M059J (cell line): ENCODE measurements at places on chromosomes 6 and 20. TPM values are rescaled to one million over a fixed set of nuclear protein-coding genes. Genes with fewer than 3 reads are reported as not detected.

GRCh38 chr20:14067603-14068002 is 72.3 kb downstream of the MACROD2 start:
- peak; percentile 4 for DNase-seq

The KCTD20 gene
- total RNA-seq = 53.9 and 82.9 TPM in 2 replicates

DNA sequence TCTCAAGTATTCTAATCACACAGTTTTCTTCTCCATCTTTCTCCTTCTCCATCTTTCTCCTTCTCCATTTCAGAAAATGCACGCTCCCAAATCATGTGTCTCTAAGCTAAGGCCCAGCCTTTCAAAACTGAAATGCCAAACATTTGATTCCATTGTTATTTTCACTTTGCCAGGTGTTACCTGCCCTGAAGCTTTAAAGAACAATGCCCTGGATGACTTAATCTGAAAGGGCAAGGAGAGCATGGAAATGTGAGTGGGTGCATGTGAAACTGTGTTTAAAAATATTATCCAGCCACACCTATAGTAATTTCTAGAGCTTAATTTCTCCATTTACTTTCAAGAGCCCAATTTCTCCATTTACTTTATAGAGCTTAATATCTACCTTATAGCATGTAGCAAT is 42.4 kb upstream of the GCLC start:
- DNase-seq = no peak

The LINC00237 gene
- total RNA-seq = not detected in 2 replicates

- DNase-seq = no peak
Observed at GRCh38 chr20:848193-848592, 14.7 kb downstream of the FAM110A start.

- DNase-seq = no peak
Observed at GRCh38 chr20:59385480-59385879, 85.1 kb downstream of the EDN3 start.

The RIMS1 gene
- total RNA-seq = 0.34 and 0.76 TPM in 2 replicates

The PRDM13 gene
- total RNA-seq = not detected in 2 replicates

DNA sequence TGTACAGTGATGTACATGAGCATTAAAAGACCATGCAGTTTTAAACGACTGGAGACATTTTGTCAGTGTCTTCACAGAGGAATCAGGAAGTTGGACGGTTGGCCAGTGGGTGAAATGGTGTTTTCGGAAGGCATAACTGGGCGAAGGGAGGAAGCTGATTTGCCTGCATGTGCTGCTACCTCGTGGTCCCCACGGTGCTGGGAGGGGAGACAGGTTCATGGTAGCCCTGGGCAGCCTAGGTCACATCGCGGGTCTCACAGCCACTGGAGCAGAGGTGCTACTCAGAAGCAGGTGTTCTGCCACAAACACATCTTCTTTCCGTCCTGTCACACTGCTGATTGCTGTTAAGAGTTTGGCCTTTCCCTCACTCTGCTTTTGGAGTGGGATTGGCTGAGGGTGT is 35.2 kb downstream of the HIVEP1 start:
- DNase-seq = no peak

GRCh38 chr6:84766799-84767525 is 2.6 kb upstream of the TBX18 start:
- DNase-seq = no peak

GRCh38 chr6:16334671-16335070 is 96.3 kb downstream of the GMPR start:
- peak; percentile 97 for DNase-seq

The GABRR1 gene
- total RNA-seq = not detected in 2 replicates

- DNase-seq = peak; percentile 79
Observed at GRCh38 chr6:73586416-73586974, 65.7 kb upstream of the EEF1A1 start.

The CCR6 gene
- total RNA-seq = 0.57 TPM in 1 of 2 replicates, not detected in the other

The SOX12 gene
- total RNA-seq = 5.1 and 16.5 TPM in 2 replicates

The BPIFB1 gene
- total RNA-seq = not detected in 2 replicates

The DST gene
- total RNA-seq = 136 and 179 TPM in 2 replicates

DNA sequence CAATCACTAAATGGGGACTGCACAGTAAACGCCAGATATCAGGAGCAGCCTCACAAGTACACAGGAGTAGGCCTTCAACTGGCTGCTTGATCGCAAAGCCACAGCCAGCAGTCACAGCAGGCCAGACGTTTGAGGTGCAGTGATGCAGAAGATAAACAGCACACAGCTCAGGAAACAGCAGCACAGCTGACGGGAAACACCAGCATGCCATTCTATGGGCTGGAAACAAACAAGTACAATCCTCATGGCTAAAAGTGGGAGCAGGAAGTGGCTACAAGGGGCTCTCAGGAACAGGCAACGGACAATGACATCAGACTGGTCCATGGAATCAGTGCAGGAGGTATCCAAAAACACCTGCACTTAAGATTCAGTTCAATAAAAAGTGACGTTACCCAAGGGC is 111.0 kb downstream of the DTNBP1 start:
- DNase-seq = peak; percentile 47

DNA sequence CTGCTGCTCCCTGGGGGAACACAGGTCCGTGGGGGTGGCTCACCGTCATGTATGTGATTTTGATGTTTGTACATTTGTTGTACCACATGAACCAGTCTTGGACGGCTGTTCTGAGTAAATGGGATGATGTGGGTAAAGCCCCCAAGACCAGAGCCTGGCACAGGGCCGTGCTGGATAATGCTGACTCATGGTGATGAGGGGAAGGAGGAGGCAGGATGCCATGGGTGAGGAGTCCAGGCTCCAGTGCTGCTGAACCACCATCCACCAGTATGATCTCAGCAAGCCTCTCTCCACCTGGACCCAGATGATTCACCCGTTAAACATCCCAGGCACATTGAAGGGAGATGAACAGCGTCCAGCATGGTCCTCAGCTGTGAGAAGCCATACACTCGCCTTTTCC is 9.6 kb upstream of the APCDD1L start:
- DNase-seq = peak; percentile 95

The AKIRIN2 gene
- 6.2 and 19.5 TPM in 2 replicates for total RNA-seq

The FUT9 gene
- total RNA-seq = not detected in 2 replicates

The VSX1 gene
- total RNA-seq = 0.32 TPM in 1 of 2 replicates, not detected in the other

DNA sequence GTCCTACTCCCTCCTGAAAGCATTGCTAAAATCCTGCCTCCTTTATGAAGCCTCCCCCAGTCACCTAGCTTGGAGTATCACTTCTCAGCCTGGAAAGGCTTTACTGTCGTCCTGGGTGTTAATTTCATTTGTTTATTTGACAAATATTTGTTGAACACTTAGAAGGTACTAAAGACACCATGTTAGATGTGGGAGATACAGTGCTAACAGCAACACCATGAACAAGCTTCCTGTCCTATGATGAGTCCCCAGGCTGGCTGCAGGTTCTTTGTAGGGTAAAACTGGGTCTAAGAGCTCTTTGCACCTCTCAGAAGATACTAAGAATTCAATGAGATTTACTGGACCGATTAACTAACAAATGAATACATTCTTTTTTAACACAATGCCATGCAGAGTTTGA is 109.2 kb upstream of the TMEM170B start:
- peak; percentile 58 for DNase-seq

DNA sequence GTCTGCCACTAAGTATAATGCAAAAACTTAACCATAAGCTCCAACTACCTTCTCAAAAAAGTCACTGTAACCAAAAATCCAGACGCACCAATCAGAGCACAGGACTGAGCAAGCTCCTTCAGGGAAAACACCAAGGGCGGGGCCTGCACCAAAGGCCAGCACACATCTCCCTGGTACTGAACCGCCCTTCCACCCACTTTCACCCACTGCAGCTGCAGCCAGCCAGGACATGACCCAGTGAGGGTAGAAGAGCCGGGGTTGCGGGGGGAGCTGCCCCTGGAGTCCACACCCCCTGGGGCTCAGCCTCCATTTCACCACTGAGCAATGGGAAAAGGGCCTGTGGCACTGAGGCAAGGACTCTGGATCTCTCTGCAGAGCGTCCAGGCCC is 54.3 kb downstream of the TAF4 start:
- no peak for DNase-seq

GRCh38 chr6:38730140-38730862 is 15.2 kb downstream of the DNAH8 start:
- no peak for DNase-seq

DNA sequence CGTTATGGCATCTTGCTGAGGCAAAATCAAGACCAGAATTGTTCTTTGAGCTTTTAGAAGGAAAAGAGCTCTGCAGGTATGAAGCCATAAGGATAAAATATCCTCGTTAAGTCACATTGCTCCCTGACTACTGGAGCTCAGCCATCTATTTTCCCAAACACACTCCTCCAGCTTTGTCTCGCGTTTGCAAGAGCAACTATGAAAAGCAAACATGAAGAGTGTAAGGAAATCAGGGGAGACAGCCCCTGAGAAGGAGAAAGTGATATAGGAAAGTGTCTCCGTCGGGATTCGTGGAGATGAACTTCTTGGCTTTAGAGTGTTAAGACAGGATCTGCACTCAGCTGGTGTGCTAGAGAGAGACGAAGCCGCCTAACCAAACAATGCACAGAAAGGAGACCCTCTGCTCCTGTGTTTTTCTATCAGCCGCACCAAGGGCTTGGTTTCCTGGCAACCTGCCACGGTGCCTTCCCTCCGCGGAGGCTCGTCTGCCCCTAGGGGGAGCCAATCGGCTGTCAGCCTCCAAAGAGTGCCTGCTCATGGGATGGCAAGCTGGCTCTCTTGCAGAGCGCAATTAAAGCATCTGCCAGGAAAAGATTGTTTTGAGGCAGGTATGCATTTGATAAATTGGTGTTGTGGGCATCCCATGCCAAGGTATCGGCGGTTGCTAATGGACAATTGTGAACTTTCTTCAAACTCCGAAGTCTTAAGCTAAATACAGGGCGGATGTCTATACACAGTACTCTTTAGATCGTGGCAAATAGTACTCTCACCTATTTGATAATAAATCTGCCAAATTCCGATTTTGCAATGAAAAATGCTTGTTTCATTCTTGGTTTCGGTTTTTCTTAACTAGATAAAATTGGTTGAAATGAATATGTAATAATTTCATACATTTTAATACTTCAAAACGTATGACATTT is 603.2 kb downstream of the RNF144B start:
- DNase-seq = peak; percentile 69

The RIMS4 gene
- total RNA-seq = 0.02 TPM in 2 replicates

The HLA-DRB5 gene
- total RNA-seq = not detected in 2 replicates

DNA sequence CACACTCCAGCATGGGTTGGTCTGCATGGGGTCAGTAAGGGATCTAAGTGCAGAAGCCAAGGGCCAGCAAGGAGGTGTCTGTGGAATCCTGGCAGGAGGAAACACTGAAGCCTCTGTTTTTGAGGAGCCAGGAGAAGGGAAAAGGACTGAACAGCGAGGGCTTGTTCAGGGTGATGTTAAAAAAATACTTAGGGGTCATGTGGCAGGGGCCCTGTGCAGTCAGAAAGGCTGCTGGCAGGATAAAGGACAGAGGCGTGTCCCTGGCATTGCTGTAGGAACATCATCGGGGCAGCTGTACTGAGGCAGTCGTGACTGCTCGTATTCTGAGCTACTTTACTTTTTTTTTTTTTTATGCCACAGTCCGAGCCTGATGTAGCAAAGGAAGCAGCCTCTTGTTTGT is 127.1 kb upstream of the ZFP64 start:
- no peak for DNase-seq

DNA sequence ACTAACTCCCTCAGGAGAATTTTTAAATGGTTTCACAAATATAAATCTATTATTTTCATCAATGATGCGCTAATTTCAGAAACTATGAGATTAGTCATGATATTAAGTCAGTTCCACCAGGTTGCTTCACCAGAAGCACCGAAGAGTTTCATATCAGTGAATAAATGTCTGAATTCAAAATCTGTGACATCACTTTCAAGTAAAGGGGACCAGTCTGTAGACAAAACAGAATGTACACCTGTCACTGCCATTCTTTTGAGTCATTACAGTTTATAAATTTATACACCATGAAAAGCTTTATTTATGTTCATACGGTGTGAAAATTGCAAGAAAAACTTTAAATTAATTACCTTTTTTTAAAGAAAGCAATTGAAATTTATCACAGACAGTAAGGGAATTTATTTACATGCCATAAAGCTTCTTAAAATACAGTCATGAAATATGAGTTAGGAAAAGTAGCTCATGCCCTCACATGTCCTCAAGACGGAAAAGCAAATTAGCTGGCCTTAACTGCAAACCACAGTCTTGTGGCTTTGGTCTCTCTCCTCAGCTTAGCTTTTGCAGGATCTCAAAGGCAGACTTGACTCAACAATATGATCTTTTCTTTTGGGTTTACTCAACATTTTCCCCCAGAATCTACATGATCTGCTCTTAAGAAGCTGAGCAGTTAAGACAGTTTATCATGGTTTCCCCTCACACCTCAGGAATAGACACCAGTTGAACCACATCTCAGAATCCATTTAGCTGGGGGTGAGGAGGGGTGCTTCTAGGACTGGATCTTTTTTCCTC is 177.7 kb upstream of the MCHR2 start:
- peak; percentile 91 for DNase-seq

- DNase-seq = no peak
Observed at GRCh38 chr6:150408842-150409241, 40.0 kb downstream of the IYD start.

GRCh38 chr20:57482148-57482547 is 42.8 kb downstream of the CTCFL start:
- DNase-seq = no peak

DNA sequence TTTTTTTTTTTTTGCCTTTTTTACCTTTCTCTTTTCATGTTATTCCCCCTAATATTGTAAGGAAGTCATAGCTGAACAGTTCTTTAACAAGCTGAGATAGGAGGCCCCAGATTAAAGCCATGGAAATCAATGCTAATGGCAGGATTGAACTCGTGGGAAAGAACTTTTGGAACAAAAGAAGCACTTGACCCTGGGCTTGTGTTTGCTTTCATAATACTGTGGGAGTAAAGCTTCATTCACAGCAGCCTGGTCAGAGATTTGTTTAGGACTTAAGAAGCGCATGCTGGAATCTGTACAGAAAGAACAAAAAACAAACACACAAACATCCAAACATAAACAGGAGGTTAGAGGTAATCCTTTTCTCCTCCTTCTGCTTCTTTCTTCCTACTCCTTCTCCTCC is 5.1 kb downstream of the HEY2 start:
- no peak for DNase-seq

DNA sequence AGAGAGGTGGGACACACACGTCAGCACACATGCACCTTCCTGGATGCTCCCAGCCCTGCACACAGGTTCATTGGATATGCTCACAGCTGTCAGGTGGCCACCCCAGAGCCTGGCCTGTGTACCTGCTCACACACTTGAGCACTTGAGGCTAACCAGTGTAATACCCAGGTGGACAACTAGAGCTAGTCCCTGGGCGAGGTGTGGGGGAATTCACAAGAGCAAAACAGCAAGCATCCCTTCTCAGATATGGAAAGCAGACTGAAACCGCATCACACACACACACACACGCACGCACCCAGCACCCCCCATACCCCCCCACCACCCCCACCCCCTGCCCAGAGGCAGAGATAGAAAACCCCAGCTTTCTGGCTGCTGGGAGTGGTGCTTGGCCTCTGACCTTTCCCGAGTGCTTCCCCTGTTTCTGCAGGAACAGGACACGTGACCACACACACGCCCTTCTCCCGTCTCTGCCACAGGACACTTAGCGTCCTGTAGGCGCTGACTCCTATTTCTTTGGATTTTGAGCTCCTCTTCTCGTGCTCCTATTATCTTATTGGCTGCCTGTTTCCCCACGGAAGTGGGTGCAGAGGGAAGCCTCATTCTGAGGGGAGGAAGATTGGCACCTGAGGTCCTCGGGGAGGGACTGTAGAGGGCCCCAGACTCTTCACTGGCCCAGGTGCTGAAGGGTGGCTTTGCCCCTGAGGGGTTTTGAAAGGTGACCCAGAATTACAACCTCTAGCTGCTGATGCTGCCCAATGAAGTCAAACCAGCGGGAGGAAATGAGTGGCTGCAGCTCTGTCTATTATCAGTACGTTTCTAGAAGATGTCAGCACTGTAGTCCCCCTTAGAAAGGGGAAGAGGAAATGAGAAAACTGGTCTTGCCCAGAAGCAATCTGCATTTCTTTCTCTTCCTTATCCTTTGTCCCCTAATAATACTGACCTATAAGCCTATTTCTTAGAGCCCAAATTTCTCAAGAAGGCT is 65.8 kb downstream of the SYTL3 start:
- no peak for DNase-seq

The OR2H2 gene
- total RNA-seq = not detected in 2 replicates
